ENCODE measurements at places on chromosomes 6 and 20.

DNA sequence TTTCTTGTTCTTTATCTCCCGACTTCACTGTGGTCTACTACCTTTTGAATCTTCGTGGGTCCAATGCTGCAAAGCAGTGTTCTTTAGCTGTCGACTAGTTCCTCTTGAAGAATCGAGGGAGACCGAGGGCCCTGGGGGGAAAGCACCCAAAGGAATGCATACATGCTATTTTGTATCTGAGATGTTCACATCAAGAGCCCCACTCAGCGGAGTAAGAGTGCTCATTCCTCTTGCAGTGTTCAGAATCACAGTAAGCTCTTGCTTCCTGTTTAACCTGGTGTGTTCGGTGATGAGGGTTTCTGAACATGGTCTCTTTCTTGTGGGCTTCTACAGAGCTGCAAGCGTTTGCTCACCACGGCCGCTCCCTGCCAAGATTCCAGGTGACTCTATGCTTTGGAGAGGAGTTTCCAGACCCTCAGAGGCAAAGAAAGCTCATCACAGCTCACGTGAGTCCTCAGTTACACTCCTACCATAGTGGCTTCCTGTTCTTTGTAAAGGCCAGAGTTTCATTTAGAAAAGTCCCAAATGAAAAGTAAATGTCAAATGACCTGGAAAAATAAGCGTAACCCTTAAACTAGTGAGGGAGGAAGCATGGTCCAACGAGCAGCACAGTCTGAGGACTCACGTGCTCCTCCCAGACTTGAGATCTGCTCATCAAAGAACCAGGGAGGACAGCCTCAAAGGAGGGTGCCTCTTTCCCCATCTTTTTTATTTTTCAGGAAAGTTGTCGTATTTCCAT lies 13.3 kb downstream of the IRF4 start:
- no peak for DNase-seq

DNA sequence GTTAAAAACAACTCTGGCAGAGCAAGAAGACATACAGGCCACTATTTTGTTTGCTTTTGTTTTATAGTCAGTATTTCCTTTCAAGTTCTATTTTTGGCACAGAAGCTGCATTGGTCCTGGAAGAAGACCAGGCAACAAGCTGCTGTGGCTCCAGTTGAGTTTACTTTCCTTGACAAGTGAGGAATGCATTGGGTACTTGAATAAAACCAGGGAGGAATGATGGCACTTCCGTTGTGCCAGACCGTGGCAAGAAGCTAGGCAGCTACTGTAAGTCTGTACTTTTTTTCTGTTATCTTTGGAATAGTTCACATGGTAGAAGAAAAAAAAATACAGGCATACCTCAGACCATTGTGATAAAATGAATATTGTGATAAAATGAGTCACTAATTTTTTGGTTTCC lies 66.3 kb downstream of the NCOA3 start:
- DNase-seq = no peak

DNA sequence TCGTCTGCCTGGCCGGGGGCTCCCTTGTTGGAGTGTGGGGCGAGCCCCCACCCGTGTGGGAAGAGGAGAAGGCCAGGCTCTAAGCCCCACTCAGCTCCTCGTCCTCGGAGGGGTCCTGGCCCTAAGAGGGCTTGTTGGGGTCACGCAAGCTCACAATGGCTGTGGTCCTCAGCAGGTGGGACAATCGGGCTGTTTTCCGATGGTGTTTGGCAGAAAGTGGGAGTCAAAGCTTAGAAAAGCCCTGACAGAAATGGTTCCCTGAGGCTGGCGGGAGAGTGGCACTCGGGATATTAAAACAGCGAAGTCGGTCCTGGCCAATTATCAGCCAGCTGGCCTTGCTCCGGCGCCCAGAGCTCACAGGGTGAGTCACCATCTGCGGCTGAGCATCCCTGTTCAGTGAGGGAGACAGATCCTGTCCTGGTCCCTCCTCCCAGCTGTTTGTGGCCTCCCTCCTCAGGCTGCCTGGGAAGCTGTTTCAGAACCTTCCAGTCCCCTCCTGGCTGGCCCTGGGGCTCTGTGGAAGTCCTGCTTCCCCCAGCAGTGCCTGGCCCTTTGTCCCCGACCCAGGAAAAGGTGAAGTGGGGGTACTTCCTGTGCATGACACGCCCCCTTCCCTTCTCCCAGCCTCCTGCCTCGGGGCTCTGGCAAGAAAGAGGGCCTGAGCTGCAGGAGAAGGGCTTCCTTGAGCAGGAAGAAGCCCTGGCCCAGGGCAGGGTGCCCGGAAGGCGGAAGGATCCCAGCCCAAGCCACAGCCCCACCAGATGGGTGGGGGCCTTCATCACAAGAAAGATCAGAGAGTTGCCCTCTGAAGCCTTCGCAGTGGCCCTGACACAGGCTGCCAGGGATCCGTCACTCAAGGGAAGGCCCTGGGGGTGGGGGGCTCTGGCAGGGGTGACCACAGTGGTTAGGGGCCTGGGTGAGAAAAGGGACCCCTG lies 53.6 kb upstream of the BHLHE23 start:
- no peak for DNase-seq

DNA sequence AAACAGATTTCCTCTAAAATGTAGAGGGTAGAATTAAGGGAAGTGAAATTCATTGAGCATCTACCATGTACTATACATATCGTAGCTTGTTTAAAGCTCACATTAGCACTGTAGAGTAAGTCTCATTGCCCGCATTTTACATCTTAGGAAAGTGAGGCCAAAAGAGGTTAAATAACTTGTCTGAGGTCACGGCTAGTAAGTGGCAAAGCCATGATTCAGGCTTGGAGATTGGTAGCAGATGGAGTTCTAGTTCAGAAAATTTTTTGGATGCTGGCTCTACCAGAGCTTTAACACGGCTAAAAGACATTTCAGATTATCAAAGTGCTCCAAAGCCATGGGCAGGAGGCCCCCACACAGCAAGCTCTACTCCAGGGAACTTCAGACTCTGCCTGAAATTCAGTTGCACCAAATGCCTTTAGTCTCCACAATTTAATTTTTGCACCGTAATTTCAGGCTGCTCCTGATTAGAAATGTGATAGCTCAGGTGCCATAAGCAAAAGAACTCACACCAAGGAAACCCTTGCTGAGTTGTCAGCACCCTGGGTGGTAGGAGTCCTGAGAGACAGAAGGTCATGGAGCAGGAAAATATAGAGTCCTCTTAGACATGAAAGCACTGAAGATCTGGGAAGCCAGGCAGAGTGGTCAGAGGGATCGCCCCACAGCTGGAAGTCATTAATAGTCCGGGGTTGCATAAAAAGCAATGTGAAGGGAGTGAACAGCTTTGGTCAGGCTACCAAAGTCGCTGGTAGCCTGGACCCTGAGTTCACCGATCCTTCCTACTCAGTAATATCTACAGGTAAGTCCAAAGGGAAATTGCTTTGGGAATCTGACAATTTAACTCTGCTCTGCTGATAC lies 55.2 kb upstream of the ASIP start:
- DNase-seq = no peak

DNA sequence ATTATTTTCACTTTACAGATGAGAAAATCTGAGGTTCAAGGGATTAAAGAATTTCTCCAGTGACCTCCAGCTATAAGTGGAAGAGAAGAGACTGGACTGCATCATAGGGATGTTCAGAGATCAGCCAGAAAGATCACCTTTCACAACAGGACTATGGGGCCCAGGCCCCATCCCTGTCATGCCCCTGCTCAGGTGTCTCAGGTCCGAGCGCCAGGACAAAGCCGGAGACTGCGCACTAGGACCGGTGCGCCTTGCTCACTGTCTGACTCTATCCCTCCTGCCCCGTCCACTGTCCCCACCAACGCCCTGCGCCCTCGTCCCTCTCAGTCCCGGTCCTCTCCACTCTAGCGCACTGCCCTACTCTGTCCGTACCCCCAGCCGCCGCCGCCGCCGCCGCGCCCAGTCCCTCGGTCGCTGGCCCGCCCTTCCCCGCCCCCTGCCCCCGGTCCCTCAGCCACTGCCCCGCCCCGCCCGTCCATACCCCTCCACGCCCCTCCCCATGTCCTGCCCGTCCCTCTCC lies 521 bp upstream of the RAD21L1 start:
- DNase-seq = no peak

DNA sequence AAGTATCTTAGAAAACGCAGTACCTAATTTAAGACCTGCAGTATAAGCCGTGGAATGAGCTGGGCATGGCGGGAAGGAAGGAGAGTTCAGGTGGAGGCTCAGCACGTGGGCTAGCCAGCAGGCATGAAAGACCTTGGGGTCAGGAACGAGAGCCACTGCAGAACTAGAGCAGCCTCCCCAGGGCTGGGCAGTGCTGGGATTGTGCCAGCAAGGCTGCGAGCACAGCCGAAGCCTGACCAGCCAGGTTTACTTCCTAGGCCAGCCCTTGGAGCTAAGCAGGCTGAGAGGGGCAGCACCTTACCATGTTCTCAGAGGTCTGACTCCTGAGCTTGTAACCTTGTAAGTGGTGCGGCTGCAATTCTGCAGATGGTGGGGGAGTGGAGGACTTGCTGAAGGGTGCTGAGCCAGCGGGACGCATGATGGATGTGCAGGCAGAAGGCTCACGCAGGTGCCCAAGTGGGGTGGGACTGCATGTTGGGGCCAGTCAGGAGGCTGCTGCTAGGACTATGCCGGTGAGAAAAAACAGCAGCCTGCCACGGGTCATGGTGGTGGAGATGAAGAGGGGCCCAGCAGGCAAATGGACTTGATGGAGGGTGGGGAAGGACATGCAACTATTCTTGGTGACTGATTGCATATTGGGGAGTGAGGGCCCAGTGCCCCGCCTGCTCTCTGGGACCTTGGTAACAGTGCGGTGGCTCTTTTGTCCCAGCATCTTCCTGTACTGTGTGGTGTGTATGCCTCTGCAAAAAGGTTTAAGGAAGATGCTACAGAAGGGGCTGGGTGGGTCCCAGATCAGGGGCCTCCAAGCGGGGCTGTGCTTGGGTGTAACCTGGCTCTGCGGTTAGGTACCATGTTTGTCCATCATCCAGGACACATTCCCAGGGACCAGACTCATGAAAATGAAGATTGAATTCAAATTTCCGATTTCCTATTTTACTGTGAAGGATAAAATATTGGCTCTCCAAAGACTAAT lies 37.6 kb upstream of the IRF4 start:
- no peak for DNase-seq

DNA sequence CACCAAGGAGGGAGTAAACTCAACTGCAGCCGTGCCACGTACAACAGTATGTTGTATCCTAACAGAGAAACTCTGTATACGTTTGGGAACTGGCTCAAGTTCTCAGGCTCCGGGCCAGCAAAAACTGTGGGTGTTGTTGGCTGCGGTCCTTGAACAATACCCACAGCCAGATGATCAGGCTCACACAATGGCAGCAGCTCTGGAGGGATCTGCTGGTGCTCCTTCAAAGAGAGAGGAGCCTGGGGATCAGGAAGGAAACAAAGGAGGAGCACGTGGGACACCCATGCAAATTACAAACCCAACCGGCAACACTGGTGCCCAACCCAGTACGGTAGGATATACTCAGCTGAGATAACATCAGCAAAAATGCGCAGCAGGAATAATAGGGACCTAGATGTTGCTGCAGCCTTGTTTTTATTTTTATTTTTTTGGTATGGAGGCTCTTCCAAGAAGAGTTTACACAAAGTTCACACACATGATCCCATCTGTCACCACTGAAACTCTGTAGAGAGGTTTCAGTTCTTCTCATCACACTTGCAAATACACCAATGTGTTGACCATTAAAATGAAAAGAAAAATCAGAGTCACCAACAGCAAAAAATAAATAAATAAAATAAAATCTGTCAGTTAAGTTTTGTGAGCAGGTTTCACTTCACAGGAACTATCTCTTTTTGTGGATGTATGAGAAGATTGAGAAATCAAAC lies 41.2 kb upstream of the PDE10A start:
- no peak for DNase-seq

Data from CD4-positive, alpha-beta T cell treated with Interleukin-15 for 4 hours (primary cell).